GM19239 (cell line): ENCODE measurements at places on chromosomes 4 and X.

DNA sequence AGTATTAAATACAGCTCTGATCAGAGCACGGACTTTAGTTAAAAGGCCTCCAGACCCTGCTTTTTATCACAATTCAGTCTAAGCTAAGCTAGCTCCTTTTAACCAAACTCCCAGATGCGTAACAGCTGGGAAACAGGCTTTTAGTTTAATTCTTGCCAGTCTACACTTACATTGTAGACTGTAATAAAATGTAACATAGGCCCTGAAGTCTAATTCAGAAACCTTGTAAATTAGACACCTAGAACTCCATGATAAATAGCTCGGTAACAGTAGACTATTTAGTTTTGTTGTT lies 20.1 kb downstream of the FBXO8 start:
- no peak for DNase-seq

- DNase-seq = no peak
Measured at GRCh38 chr4:100086766-100087431, 103.4 kb downstream of the DDIT4L start.

DNA sequence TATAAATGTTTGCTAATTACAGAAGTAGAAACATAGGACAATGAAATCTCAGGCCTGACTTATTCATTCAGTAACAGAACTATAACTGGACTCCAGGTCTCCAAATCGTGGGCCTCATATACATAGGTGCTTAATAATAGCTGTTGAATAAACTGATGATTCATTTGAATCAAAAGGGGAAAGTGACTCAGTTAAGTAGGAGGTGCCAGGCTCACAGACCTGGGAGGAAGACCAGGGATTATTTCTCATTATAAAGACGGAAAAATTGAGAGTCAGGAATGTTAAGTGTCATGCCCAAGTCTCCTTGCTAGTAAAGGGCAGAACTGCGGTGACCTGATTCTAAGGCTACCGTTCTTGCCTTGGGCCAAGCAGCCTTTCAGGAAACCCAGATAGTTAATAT lies 131.5 kb downstream of the HS3ST1 start:
- no peak for DNase-seq

- DNase-seq = no peak
Measured at GRCh38 chr4:97317671-97318070, 825.6 kb downstream of the STPG2 start.

- no peak for DNase-seq
Measured at GRCh38 chr4:138488533-138488932, 246.4 kb upstream of the SLC7A11 start.

DNA sequence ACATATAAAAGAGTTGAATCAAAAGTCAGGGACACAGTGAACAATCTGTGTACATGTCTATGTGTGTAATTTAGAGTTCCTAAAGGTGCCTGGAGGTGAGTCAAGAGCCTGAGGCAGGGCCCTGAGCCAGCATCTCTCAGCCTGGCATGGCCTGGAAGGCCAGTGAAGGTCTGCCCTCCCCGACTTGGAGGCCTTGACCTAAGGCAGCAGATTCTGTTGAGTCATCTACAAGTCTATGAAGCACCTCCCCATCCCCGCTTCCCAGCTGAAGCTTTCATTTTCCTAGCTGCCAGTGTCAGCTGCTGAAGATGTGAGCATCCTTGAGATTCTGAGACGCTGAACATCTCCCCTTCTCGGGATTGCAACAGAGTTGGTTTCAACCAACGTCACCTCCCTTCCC lies 583.9 kb downstream of the BCOR start:
- DNase-seq = no peak

- no peak for DNase-seq
Measured at GRCh38 chrX:25156323-25156722, 140.6 kb upstream of the ARX start.
